ENCODE measurements at places on chromosomes 2 and 18.

GRCh38 chr2:113220970-113221708 is 47.4 kb downstream of the PSD4 start:
- no peak for DNase-seq

DNA sequence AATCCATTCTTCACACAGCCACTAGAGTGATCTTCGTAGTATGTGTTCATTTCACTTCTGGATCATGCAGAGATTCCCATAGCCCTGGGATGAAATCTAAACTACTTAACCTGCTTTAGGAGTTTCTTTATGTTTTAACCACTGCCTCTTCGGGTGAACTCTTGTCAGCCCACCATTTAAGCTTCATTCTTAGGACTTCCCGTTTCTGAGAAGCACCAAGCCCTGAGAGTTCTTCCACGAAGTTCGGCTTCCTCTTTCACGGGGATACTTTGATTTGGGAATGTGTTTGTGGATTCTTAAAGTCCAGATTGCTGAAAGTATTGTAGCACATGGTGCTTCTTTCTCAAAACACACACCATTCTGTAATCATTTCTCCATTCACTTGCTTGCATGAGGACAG is 205.0 kb downstream of the UBE2E3 start:
- no peak for DNase-seq

GRCh38 chr2:176297067-176297466 is 27.8 kb downstream of the MTX2 start:
- DNase-seq, result no peak

DNA sequence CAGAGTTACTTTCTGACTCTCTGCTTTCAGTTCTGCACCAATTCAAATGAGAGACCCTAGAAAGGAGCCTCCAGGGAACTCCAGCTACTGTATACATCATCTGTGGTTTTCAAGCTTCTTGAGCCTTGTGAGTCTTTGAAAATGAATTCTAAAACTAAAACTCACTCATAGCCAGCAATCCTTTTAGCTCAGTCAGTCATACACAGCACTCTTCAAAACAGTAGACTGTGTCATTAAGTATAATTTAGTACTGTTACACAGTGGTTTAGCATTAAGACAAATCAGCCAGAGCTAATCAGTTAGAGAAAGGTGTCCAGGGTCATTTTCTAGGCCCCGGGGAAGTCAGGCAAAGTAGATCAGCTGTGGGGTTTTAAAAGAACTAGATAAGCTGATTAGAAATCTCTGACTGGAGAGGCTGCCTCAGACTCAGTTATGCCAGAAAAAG is 322.1 kb upstream of the THUMPD2 start:
- no peak for DNase-seq

DNA sequence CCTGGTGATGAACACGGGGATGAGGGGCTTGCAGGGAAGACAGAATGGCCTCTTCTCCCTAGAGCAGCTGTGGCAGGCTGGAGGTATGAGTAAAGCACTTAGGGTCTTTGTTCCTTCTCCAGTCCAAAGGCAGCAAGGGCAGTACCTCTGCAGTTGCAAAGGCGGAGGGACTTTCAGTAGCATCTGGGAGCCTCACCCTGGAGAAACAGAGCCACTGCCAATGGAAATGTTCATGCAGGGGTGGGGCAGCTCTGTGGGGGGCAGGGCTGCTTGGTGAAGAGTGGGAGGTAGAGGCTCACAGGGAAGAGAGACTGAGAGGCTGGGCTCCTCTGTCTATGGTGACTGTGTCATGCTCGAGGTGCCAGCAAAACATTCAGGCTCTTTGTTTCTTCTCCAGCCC is 344.1 kb upstream of the CHAC2 start:
- DNase-seq, result no peak

- DNase-seq, result no peak
These were observed 40.5 kb upstream of the SMAD7 start for GRCh38 chr18:48991319-48991660.

GRCh38 chr18:45349019-45349418 is 266.3 kb upstream of the SLC14A2 start:
- no peak for DNase-seq

GRCh38 chr2:144512891-144513351 is 7.0 kb downstream of the ZEB2 start:
- no peak for DNase-seq

DNA sequence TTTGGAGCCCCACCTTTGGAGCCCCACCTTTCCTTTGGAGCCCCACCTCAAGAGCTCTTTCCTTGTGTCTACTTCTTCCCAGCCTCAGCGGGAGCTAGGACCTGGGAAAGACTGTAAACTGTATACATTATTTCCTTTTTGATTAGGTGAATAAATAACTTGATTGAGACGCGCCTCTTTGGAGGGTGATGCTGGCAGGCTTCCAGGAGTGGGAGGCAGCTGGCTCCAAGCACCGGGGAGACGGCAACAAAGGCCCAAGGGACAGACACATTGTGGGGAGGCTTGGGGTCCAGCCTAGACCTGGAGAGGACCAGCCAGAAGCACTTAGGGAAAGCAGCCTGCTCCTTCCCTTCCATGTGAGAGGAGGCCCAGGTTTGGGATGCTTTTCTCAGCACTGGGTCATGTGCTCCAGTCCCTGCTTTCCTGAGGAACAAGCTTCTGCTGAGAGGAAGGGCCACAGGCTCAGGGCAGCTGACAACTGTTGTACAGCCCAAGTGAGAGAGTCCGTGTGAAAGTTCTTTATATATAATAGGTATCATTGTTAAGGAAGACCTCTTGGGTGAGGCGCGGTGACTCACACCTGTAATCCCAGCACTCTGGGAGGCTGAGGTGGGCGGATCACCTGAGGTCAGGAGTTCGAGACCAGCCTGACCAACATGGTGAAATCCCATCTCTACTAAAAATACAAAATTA is 297.2 kb upstream of the SLC14A2 start:
- DNase-seq, result no peak

DNA sequence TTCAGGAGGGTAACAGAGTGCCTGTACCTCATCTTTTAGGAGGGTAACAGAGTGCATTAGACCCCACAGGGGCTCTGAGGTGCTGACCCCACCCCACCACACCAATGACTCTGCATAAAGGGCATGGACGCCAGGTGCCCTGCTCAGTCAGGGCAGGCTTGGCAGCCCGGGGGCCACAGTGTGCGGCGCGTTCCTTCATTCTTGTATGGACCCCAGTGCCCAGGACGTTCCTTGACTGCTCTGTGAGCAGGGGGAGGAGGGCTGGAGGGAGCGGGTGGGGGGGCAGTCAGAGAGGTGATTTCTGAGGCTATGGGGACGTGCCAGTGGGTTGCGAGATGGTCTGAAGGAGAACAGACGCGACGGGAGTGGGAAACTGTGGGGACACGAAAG is 168.7 kb upstream of the NCK2 start:
- no peak for DNase-seq

- no peak for DNase-seq
These were observed 783.2 kb upstream of the CDH2 start for GRCh38 chr18:28960146-28960545.

DNA sequence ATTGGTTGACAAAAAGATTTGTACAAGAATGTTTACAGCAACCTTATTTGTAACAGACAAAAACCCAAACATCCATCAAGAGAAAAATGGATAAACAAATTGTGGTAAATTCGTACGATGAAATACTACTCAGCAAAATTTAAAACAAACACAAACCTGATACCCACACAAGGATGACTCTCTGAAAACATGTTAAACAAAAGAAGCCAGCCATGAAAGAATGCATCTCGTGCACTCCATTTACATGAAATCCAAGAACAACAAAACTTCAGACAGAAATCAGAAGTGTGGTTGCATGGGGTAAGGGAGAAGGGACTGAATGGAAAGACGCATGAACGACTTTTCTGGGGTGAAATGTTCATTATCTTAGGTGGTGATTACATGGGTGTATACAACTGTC is 93.4 kb downstream of the SLC25A12 start:
- DNase-seq, result no peak

DNA sequence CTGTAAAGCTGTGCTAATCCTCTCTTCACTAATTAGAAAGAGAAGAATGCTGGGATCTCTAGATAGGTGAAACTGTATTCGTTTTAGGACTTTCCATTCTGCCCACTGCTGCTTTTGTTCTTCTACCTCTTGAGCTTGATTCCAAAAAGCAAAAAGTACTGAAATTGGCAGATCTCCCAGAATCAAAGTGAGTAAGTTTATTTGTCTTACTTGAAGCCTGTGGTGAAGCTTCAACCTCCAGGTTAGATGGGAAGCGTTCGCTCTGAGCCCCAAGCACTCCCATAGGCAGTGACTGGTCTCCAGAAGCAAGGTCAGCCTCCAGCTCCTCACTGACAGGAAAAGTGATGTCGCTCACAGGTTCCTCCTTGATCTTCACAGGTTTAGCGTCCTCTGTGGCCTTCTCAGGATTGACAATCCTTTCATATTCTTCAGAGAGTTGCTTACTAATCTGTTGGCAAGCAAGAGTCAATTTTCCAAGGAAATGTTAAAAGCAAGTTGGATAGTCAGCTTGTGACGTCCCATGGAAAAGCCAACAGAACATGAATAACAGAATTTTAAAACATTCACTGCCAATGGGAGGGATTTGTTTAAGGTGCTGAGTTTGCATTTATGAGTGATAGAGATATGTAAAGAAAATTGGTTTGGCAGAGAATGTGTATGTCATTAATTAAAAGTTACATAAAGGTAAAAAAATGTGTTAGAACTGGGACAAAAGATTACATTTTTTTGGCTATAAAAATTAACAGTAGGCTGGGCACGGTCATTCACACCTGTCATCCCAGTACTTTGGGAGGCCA is 8.1 kb downstream of the SUPT7L start:
- no peak for DNase-seq

DNA sequence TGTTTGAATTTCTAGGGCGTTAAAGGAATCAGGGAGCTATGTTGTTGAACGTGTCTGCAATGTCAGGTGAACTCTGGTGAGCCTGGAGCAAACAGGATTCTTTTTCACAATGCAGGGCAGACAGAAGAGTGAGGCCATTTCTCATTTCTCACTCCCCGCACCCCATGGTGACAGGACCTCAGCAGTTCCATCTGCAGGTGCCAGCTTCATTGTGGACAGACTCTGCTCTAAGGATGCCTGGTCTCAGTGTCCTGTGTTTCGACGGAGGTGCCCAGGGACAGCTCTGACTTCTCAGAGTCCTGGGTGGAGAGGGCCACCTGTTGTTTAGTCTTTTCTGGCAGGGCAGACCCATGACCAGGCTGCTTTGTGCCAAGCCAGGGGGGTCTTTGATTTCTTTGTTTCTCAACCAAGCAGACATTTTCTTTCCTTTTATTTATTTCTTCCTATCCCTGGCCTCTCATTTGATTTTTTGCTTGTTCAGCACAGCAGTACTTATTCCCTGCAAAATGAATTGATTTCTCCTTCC is 201.5 kb downstream of the RNF144A start:
- no peak for DNase-seq
